ENCODE measurements at places on chromosomes 4 and X.

DNA sequence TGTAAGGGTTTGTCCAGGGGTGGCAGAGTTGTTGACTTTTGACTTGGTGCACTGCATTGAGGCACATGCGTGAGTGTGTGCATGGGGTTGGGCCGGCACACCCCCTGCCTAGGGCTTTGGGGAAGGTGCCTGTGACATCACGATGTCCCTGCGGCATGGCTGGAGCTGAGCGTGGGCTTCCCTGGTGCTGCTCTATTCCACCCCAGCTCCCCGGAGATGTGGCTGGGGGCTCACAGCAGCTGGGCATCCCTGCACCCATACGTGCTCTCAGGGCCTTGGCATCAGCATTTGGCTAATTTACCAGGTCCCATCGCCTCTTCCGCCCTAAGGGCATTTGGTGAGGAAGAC is 5.7 kb downstream of the PSAPL1 start:
- DNase-seq, result no peak

DNA sequence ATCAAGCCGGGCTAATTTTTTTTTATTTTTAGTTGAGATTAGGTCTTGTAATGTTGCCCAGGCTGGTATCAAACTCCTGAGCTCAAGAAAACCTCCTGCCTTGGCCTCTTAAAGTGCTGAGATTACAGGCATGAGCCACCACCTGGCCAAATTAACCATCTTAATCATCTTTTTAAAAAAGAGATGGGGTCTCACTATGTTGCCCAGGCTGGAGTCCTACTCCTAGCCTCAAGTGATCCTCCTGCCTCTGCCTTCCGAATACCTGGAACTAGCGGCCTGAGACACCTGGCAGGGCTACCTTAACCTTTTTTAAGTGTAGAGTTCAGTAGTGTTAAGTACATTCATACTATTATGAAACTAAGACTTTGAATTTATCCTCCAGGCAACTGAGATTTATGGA is 1.7 kb upstream of the RPS3A start:
- no peak for DNase-seq

GRCh38 chr4:108303488-108304177 is 134.9 kb upstream of the LEF1 start:
- no peak for DNase-seq

DNA sequence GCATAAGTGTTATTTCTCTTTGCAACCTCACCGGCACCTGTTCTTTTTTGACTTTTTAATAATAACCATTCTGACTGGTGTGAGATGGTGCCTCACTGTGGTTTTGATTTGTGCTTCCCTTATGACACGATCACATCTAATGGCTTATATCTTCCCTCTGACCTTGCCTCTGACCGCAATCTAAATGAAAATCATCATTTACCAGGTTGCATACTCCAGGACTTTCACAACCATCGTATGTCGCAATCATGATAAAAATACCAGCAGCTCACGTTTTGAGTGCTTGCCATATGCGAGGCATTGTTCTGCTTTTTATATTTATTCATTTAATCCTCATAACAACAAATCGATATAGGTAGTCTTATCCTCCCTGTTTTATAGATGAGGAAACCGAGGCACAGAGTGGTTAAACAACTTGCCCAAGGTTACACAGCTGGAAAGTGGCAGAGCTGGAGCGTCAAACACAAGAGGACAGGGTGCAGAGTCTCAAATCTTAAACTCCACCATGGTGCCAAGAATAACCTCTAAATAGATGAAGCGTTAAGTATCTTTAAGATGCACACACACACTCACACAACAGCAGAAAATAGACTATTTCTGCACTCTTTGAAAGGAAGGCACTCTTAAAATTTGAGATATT is 102.2 kb downstream of the SEL1L3 start:
- DNase-seq, result no peak

DNA sequence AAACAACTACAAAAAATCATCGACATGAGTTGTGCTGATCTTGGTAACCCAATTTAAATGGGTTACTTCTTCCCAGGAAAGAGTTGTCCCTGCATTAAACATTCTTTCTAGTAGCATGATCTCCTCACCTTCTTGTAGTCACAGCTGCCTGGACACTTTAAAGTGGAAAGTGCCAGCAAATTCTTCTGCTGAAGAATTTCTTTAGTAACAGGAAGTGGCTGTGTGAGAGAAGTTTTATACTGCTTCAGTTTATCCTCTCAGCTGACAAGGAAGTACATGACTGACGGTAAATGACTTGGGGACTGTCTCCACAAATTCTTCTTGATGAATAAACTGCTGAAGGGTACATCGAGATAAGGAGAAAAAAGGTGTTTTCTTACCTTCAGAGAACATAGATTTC is 18.2 kb upstream of the TNIP3 start:
- no peak for DNase-seq
